A549 (cell line): ENCODE measurements at places on chromosomes 11 and 22.

GRCh38 chr11:134235399-134235798, 10.9 kb downstream of the VPS26B start:
- DNase-seq: no peak

DNA sequence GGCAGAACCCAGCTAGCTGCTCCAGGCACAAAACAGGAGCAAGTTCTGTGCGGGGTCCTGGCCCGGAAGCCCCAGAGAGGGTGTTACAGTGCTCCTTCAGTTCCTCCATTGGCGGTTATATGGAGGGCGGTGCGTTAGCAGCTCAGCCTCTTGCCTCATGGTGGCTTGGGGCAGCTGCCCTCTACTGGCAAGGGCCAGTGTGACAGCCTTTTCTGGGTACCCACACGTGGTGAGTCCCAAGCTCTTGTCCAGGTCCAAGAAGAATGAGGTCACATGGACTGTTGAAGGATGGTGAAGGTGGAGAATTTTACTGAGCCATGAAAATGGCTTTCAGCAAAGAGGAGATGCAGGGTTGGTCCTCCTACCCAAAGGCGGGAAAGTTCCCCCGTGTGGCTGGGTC, 100.5 kb downstream of the WT1 start:
- peak; percentile 46 for DNase-seq

DNA sequence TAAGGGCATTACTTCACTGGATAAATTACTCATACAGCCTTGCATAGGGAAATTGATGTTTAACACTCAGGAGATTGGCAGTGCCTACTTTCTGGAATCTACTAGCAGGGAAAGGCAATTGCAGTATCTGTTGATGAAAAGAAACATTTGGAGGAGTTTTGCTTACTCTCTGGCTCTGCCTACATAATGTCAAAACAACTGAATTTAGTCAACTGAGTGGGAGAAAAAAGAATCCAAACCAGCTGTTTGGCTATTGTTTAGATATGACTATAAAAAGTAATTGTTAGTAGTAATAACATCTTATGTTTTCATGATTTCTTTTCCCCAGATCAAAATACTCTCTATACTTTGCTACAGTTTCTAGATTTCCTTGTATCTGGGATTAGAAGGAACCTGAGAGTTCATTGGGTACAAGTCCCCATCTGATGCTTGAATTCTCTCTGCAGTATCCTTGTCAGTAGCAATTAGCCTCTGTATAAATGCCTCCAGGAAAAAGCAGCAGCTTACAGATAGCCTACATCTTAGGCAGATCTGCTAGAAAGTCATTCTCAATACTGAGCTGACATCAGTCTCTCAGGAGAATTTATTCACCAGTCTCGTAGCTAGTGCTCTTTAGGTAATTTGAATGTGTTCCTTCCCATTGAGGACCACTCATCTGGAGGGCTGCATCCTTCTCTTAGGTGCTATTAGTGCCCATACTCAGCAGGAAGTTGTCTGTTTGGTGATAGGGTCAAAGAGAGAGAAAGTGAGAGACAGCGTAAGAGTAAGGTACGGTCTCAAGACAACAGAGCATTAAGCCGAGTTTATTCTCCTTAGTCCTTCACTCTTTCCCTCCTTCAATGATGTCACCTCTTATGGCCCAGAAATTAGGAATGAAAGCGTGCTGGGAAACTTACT, 185.9 kb upstream of the CCDC90B start:
- DNase-seq: no peak

DNA sequence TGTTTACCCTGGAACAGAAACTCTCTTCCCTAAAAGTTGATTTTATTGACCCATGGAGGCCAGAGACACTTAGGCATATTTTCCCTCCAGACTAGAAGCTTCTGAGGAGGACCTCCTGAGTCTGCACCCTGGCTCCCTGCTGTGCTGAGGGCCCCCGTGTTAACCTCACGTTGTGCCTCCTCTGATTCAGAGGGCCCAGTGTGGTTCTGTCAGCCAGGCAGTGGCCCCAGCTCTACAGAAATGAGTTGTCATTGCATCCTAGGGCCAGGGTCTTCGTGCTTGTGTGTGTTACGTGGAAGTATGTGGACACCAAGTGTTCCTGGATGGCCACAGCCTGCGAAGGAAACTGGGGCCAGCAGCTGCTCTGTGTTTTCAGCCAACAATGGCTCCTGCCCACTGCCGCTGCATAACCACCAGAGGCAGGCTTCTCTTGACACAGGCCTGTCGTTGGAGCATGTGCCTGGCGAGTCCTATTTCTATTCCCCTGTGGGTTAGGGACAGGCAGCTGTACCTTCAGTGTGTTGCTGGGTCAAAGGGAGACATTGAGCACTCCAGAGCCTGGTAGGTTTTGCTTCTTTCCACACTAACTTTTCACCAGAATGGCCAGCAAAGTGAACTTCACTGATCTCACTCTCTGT, 44.5 kb downstream of the MED15 start:
- no peak for DNase-seq

GRCh38 chr11:127790592-127790991, 790.0 kb upstream of the KIRREL3 start:
- DNase-seq: no peak

- no peak for DNase-seq
Measured at GRCh38 chr11:2694495-2694894, 5.3 kb downstream of the KCNQ1OT1 start.

GRCh38 chr11:120129570-120129969, 8.3 kb downstream of the TRIM29 start:
- no peak for DNase-seq

GRCh38 chr22:42343531-42344081, 73.2 kb upstream of the TCF20 start:
- no peak for DNase-seq

DNA sequence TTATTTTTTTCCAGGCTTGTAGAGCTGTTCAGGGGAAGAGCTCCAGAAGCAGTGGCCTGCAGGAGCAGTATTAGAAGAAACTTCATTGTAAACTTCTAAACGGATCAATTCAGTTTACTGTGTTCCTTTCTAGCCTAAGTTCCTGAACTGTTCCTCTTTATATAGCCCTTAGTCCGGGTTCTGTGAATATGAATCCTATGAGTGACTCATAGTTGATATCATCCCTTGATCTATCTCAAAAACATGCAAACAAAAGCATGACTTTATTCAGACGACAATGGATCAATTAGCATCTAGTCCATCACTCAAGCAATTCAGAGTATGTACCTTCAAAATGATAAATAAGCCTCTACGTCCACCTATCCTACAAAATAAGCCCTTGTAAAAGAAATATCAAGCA, at the start of gene MMP12:
TSS of gene MMP12 (minus strand) at position 131 of the 400 bp plus-strand sequence. CDS start at position 86, 45 bp downstream.
- no peak for DNase-seq

- no peak for DNase-seq
Measured at GRCh38 chr11:99351624-99352023, 330.9 kb downstream of the CNTN5 start.

DNA sequence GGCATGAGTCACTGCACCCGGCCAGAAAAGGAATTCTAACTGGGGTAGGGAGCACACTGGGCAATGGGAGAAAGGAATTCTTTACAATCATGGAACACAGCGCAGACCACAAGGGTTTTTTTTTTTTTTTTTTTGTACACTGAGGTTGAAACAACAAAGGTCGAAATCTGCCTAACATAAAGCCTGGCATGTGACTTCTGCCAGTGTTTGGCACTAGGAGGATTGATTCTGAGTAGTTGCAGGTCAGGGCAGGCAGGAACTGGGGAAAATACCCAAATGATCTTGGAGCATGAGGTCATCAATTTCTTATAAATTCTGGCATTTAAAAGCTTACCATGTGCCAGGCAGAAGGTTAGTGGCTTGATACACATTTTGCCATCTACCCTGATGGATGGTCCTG, 202.0 kb upstream of the SNX19 start:
- DNase-seq: no peak

GRCh38 chr11:27926981-27927481, 180.9 kb downstream of the KIF18A start:
- peak; percentile 29 for DNase-seq

DNA sequence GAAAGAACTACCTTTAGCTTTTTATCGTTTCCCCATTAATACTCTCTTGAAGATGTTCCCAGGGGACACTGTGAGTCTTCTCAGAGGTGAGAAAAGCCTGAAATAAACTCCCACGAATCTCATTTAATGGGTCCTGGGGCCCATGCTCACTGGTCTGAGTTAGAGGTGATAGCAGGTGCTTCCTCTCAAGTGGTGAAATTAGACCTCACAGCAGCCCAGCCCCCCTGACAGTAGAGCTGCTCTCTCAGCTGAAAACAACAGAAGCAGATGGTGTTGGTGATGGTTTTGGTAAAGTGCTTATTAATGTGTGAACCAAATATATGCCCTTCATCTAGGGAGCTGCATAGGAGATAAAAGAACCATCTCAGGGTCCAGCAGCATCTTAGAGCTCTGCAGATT, 76.8 kb upstream of the VPREB1 start:
- no peak for DNase-seq

DNA sequence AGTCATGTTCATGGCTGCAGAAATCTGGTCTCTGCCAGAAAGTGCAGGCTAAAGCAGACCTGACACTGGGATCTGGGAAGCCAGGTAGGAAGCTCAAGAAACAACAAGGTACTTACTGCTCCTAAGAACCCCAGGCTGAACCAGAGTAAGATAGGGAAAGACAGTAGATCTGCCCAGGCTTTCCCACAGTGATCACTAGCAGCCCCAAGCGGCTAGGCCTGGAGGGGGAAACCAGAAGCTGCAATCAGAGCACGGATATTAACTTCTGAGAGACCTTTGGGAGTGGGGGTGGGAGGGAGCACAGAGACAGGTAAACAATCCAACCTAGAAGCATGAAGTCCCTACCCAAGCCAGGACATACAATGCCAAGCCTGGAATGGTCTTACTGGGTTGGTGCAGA, 135.2 kb upstream of the C11orf58 start:
- no peak for DNase-seq

- DNase-seq: no peak
Measured at GRCh38 chr11:109317726-109318125, 104.3 kb upstream of the C11orf87 start.

DNA sequence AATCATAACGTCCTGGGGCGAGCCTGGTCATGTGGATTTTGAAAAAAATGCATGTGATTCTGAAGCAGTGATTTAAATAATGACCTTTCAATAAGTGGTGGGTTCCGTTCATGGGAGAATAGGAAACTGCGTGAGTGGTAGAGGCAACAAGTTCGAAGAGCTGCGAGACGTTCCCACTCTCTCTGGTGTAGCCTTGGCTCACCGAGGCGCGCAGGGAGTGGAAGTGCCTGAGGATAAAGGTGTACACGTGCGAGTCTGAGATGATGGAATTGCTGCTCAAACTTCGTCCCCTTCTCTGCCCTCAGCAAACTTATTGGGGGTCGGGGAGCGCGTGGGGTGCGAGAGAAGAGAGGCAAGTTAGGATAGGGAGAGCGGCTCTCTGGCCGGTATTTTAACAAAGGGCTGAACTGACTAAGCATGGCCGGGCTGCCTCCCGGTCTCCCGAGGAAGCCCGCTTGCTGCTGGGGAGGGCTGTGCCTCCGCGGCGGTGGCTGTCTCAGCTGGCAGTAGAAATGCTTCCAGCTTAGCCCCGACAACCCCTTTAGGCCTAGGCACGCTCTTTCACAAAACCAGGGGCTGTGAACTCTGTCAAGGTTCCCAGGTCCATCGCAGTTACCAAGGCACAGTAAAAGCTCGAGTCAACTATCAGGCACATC, 875 bp upstream of the STT3A start:
- no peak for DNase-seq

DNA sequence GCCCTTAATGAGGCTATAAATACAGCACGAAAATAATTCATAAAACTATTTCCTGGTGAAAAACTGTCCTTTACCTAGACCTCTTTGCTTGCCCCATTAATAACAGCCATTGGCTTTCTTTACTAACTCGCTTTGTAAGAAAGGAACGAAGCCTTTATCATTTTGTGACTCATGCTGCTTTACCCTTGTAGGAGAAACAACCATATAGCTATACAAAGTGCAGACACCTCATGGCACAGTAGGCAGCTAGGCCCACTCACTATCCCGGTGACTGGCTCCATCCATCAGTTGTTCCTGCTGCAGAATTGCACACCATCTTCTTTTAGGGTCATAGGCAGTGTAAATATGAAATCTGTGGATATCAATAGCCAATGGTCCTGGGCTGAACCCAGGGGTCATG, 85.8 kb downstream of the LDLRAD3 start:
- no peak for DNase-seq

DNA sequence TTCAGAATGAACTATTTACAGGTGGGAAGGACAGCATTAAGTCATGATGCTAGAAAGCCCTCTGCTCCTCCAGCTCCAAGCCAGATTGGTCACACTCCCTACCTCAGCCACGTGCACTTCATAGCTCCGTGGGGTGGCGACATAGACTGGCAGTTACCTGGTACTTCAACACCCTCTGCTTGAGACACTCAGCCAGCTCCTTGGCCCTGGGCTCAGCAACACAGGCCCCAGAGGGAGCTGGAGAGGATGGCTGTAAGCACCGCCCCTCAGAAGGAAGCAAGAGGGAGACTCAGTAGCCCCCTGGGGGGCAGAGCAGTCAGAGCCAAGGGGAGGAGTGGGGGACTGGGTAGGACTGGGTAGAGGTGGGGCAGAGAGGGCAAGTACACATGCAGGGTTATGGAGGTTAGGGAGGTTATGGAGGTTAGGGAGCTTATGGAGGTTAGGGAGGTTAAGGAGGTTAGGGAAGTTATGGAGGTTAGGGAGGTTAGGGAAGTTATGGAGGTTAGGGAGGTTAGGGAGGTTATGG, 102.1 kb upstream of the BID start:
- DNase-seq: no peak

- DNase-seq: no peak
Measured at GRCh38 chr11:67299471-67300191, 3.7 kb upstream of the SSH3 start.

DNA sequence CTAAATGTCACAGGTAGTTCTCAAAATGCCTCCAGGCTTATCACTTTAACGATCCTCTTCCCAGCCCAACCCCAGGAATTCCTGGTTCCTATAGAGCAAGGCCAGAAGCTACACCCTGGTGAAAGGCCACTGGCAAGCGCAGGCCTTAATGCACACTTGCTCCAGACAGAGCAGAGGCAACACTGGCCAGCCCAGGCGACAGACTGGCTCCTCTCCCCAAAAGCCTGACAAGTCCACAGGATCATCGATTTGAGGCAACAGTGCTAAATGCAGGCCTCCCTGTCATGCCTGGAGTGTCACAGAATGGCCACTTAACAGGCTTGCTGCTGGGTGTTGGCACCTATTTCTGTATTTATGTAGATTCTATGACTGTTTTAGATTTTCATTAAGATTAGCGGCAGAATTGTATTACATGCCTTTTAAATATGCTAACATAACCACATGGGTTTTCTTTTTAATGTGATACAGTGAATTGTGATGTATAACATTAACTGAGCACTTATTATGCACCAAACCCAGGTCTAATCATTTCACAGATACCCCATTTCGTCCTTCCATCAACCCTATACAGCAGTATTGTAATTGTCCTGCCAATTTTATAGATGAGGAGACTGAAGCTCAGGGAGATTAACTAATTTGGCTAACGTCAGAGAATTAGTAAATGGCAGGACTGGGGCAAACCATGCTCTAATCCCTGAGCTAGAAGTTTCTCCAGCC, 38.6 kb downstream of the PACSIN2 start:
- DNase-seq: no peak
